Tongue (tissue), 3 donors: ENCODE measurements at places on chromosomes 1 and 21.

DNA sequence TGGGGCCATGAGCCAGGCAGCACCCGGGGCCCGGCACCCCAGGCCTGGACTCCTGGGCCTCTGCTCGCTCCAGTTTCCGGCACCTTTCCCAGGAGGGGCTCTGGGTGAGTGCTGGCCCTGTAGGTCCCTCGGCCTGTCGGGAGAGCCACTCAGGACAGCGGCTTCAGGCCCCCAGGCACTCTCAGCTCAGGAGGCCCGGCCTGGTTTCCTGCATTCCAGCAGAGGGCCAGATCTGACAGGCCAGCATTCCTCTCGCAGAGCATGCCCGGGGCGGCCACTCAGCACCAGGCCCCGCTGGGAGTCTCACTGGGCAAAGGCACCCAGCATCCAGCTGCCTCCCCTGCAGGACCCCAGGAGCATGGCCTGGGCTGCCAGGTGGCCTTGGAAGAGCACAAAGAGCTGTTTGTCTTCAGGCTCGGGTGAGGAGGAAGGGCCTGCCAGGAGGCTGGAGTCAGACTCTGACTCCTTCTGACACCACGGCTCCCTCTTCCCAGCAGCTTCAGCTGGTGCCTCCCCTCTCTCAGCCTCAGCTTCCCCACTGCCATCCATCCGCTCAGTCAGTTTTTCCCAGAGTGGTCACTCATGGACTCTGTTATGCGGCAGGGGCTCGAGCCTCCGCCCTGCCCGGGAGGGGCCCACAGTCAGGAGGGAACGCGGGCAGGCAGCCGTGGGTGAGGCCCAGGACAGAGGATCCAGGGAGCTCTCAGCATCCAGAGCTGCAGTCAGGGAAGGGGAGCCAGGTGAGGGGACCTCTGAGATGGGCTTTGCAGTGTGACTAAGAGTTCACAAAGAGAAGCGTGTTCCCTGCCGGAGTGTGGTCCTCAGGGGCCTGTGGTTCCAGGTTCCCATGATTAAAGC is 51.7 kb downstream of the WNT9A start:
- DNase-seq, result peak; percentile 65

DNA sequence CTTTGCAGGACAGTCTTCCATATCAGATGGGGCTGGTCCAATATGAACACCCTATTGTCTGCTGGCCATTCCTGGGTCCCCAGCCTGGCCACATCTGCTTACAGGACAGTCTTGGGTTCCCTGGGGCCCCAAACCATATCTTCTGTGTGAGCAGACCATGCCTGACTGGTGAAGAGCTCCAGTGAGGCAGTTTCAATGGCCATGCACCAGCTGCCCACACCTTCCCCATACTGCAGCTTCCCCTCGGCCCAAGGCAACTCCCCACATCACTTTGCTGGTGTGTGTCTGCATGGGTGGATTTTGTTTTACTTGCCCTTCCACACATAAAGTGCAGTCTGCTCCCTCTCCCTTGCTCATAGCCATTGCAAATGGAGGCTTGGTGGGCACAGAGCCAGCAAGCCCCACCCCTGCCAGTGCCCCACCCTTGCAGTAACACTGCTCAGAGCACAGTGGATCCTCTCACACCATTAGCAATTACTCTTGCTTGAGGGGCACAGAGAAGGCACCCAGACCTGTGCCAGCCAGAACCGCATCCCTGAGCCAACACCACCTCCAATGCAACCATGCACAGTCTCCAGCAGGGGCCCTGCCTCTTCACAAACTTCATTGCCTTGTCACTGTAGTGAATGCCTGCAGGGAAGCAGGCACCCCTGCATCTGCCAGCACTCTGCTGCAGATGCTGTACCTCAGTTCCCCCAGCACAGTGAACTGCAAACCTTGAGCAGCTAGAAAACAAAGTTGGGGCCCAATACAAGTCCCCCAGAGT is 474.5 kb upstream of the BEND5 start:
- no peak for DNase-seq

DNA sequence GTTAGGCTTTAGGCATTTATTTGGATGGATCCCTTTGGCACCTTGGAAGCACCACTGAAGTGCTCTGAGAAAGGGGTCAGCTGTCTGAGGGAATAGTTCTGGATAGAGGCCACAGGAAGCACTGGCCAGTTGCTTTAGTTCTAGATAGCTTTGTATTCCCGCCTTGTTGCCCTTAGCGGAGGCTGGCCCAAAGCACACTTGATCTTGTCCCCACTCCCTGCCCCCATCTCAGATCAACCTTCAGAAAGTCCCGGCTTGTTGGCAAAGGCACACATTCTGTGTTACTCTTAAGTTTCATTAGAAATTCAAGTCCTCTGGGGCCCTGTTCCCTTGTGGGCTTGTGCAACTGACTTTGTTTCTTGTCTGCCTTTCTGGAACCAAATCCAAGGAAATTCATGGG is 15.2 kb upstream of the NBL1 start:
- DNase-seq, result no peak

- no peak for DNase-seq
Measured at GRCh38 chr1:46581681-46582455, 22.2 kb downstream of the MKNK1 start.

- DNase-seq, result no peak
Measured at GRCh38 chr1:57532299-57532698, 108.4 kb upstream of the DAB1 start.

DNA sequence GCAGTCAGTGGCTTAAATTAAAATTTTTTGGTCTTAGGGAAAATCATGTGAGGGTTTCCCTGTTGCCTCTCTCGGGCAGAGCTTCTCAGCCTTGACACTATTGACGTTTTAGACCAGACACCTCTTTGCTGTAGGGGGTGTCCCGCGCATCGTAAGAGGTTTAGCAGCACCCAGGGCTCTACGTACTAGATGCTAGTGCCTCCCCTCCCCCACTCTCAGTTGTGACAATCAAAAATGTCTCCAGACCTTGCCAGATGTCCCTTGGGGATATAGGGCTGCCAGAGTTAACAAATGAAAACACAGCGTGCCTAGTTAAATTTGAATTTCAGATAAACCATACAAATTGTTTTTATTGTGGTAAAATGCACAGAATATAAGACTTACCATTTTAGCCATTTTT is 293.3 kb downstream of the DISC1 start:
- DNase-seq, result no peak

GRCh38 chr21:19022978-19023377 is 619.4 kb upstream of the TMPRSS15 start:
- no peak for DNase-seq

DNA sequence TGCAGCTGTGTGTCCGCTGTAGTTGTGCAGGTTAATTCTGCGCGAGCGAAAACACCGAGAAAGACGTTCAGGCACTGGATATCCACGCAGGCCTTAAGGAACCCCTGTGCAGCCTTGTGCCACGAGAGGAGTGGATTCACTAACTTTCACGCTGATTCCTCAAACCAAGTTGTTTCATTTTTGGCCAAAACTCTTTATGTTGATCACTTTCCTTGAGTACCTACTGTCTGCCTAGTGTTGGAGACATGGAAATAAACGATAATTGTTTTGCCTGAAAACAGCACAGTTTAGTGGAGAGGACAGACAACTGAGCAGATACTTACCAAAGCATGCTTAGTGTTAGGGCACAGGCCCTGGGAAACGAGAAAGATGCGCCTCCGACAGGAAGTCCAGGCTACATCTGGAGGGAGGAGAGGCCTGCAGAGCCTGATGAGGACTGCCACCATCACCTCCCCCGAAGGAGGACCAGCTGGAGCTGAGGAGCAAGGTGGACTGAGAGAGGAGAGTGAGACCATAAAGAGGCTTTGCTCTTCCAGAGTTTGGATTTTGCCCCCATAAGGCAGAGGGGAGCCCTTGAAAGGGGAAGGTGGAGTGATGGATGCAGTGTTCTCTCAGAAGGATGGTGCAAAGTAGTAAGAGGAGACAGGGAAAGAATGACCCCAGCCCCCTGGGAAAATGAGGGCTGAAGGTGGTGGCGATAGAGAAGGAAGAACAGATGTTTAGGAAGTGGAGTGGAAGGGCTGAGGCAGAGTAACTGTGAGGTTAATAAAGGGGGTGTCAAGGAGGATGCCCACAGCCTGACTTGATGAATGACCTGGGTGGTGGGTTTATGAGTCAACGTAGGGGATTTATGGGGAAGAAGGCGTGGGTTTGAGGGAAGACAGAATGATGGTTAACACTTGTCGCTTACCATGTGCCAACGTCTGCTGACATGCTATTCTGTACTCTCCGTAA is 956 bp upstream of the SCAF4 start:
- no peak for DNase-seq

- peak; percentile 65 for DNase-seq
Measured at GRCh38 chr1:170273291-170274130, 127.8 kb downstream of the NTMT2 start.

- no peak for DNase-seq
Measured at GRCh38 chr1:234018816-234019215, 114.3 kb downstream of the SLC35F3 start.

GRCh38 chr1:201511941-201512539 is 5.1 kb upstream of the CSRP1 start:
- peak; percentile 68 for DNase-seq

DNA sequence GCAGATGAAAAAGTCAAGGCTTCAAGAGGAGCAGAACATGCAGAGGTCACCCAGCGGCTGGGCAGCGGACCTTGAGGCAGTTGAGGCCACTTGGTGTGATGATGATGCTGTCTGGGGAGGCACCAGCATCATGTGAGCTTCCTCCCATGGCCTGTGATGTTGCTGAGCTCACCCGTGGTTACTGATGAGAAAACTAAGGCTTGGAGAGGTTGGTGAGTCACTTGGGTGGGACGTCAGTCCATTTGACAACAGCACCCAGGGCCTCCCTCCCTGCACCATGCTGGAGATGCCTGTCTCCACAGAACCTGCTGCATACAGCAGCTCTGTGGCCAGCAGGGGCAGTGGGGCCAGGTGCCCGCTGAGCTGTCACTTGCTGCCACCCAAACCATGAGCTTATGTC is 146.8 kb downstream of the NPHP4 start:
- DNase-seq, result no peak

GRCh38 chr1:54273092-54273794 is 73.3 kb downstream of the MRPL37 start:
- DNase-seq, result peak; percentile 96

- peak; percentile 44 for DNase-seq
Measured at GRCh38 chr1:246012341-246012740, 494.7 kb downstream of the SMYD3 start.

GRCh38 chr1:4702932-4703331 is 48.5 kb downstream of the AJAP1 start:
- no peak for DNase-seq

DNA sequence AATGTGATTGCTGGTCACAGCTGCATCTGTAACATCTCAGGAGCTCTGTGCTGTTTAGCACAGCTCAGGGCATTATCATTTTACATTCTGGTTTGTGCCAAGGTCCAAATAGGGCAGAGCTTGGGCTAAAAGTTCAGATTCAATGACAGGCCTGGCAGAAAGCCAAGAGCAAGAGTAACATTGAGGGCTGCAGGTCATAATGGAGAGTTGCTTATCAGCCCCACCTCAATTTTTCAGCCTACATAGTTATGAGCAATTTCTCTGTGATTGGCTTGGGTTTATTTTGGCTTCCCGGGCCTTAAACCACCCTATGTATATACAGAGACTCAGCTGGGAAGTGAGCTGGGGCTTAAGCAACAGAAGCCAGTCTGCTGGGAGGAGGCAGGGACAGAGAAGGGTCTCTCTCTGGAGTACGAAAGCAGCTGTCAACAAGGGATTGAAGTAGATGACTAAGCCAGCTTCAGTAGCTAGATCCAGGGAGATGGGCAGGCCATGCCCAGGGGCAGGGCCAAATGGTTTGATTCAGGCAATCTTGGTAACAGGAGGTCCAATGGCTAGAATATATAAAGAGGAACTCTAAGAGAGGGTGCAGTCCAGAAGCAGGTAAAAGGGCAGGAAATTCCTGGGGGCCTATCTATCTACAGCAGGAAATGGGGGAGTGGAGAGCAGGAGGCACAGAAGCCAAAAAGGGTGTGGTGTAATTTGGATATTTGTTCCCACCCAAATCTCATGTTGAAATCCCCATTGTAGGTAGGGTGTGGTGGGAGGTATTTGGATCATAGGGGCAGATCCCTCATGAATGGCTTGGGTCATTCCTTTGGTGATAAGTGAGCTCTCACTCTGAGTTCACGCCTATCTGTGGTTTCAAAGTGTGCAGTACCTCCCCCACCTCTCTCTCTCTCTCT is 49.0 kb downstream of the BRINP2 start:
- peak; percentile 74 for DNase-seq
